Vagina (tissue), 2 donors: ENCODE measurements at places on chromosomes 4 and X. TPM values are rescaled to one million over a fixed set of nuclear protein-coding genes. Genes with fewer than 3 reads are reported as not detected.

- no peak for DNase-seq
Measured at GRCh38 chrX:154305541-154306205, 10.1 kb downstream of the TKTL1 start.

DNA sequence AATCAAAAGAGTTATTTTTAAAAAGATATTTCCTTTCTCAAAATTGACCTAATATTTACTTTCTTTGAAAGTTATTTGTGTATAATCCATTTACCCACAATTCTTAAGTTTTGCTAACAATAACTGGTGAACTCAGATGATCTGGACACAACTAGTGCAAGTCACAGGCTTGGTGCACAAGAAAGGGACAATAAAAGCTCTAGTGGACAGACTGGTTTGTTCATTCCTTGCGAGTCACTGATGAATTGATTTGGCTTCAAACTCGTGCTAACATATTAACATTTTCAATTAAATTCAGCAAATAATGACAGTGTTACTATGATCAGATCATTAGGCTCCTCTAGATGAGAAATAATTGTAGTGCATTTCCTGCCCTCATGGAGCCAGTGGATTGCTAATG is 169.2 kb downstream of the BMPR1B start:
- no peak for DNase-seq

GRCh38 chr4:2255501-2256155 is 6.3 kb downstream of the MXD4 start:
- DNase-seq: peak; percentile 87

- DNase-seq: no peak
Measured at GRCh38 chr4:14752341-14753046, 249.8 kb upstream of the CPEB2 start.

- DNase-seq: no peak
Measured at GRCh38 chr4:8914461-8915171, 43.0 kb upstream of the HMX1 start.

DNA sequence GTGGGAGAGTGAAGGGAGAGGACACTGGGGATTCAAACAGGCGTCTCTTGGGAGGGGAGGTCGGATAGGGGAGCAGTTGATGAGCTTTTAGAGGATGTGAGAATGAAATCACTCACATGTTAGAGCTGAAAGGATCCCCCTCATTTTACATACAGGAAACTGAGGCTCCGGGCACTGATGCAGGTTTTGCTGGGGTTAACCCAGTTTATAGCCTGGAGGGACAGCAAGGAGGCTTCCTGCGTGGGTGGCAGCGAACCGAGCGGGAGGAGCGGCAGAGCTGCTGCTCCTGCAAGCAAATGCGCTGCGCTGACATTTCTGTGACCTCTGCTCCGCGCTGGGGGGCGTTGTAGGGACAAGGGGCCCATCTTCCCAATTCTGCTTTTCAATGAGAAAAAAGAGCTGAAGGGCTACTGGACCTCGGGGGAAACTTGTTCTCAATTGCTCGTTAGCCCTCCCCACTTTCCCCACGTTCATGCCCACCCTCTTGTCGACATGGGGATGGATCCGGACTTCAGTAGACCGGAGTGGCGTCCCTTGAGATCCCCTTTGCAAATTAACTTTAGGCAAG is 1.2 kb upstream of the NEUROG2 start:
- no peak for DNase-seq

DNA sequence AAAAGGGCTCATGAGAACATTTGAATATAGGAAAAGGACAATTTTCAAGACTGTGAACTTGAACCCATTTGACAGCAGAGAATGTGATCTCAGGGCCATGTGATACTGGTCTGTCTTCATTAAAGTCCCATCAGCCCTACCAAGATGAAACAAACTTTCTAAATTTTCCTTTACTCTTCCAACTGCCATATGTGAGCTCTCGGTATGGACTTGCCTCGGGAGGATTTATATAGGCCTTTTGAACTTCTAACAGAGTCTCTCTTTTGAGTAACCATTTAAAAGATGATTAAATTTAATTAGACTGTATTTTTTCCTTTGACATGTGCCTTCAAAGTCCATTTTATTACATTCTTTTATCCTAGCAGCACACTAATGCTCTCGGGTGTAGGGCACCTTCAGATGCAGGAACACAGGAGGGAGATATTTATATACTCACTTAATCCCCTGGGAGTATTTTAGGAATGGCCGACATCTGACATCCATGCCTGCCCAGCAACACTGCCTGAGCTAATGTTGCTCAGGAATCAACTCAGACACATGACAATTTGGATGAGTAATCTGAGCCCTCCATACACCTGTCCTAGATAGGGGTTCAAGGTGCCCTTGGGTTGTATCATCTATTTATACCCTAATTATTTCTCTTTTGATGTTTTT is 155.0 kb downstream of the SLC7A11 start:
- DNase-seq: no peak

NSDHL gene
- 15.2 TPM for total RNA-seq

- no peak for DNase-seq
Measured at GRCh38 chrX:140057001-140057411, 91.7 kb upstream of the CXorf66 start.

GRCh38 chr4:102430461-102430910 is 70.7 kb upstream of the NFKB1 start:
- DNase-seq: no peak

DNA sequence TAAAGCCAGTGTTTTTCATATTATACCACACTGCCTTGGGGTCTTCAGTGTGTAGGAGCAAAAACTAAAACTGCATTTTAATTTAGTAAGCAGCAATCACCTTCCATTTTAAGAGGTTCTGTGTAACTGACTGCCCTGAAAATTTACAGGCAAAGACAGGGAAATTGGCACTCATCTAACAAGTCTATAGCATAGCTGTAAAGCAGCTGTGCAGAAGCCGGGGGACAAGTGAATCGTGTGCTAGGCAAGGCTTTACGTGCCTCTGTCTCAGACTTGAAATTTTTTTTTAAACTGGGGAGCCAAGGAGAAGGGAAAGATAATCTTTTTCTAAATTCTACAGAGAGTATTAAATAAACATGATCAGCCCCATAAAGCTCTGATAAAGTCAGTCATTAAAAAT is 39.7 kb downstream of the TSPAN5 start:
- DNase-seq: no peak

DNA sequence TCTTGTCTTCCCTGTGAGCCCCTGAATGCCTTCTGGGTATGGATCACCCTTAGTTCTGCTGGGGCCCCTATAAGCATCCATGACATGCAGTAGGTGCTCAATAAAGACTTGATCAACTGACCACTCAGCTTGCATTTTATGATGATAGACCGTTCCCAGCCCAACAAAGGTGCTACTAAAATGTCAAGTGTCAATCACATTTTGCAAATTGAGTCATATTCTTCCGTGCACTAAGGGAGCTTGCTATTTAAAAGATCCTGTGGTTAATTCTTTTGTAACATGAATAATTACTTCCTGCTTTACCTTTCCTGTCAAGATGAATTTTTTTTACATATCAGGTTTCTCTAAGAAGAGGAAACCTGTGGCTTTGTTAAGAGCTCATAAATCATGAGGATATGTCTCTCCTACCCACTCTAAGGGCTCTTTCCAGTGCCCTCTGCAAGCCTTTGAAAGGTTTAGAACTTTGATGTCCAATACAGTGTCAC is 47.6 kb downstream of the SH3KBP1 start:
- no peak for DNase-seq

- DNase-seq: no peak
Measured at GRCh38 chr4:63029380-63029779, 1379.9 kb downstream of the TECRL start.

DNA sequence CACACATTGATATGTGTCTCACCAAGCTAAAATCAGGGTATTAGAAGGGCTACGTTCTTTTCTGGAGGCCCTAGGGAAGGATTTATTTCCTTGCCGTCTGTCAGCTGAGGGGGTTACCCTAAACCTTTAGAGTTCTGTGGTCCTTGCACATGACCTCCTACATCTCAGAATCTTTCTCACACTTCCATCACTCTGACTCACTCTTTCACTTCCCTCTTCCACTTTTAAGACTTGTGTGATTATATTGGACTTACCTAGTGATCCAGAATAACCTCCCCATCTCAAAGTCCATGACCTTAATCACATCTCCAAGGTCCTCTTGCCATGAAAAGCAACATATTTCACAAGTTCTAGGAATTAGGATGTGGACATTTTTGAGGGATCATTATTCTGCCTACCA is 53.6 kb upstream of the FUNDC1 start:
- no peak for DNase-seq

GPRIN3 gene
- 6.1 TPM for total RNA-seq
